NCI-H2081 (cell line): ENCODE measurements at places on chromosomes 4 and X.

GRCh38 chr4:174279433-174280155 lies 3.9 kb downstream of the FBXO8 start:
- DNase-seq: no peak

DNA sequence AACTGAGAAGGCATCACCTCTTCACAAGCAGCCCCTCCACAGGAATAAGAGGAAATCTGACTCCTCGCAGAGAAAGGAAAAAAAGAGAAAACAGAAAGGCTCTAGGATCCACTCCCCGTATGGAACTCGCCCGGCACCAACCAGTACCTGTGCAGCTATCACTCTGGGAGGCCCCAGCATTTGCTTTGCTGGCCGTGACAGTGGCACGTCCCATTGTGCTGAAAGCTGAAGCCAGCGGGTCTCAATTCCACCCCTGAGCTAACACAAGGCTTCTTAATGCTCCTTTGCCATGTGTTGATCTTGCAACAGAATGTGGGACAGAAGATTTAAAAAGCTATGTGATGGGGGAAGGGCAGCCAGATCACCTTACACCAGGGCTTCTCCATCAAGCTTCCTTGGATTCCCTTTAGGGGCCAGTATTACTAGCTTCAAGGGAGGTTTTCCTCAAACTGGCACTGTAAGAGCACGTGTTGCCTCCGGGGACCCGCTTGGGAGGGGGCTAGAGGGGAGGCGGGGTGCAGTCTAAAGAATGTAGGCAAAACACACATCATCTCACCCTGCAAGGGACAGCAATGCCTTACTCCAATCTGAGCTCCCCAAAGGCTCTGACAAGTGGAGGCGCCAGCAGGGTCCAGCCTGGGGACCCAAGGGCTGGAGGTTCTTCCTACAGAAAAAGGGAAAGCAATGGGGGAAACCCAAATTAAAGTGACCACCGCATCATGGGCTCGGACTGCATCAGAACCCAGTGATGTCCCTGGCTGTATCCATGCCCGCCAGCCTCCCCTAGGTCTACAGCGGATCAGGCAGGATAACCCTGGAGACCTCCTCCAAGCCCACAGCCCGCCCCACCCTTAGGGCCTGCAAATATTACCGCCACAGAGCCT lies 1.2 kb downstream of the USP46 start:
- DNase-seq: no peak

GRCh38 chr4:11537846-11538245 lies 109.2 kb upstream of the HS3ST1 start:
- no peak for DNase-seq

GRCh38 chr4:72314869-72315268 lies 254.2 kb downstream of the ADAMTS3 start:
- DNase-seq: no peak

DNA sequence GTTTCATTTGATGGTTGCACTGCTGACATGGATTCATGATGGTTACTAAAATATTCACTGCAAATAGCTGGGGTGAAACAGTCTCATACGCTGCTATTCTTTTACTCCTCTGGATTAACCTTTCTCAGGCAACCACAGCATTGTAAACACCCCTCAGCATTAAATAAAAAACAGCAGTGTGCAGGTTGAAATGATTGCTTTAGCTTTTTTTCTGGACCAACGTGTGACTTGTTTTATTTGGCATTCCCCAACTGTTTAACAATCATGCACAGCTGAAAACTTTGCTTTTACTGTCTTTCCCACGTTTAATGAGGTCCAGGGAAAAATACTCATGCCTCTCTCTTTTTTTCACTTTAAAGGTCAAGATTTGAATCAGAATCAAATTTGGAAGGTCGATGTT lies 490.8 kb downstream of the RAPGEF2 start:
- DNase-seq: no peak

DNA sequence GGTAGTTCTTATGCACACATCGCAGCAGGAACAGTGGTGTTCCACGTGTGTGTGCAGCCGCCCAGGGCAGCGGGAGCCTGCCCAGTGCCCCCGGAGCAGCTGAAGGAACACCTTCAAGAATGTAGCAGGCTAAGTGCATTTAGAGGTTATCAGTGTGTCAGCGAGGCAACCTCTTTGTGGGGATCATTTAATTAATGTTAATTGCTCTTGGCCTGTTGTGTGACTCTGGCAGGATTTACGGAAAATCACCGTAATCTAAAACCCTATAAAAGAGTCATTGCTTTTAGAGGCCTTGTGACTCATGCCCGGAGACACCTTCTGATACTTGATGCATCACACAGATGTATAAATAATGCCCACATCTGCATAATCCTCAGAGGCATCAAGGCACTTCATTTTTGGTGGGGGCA lies 47.3 kb upstream of the GATB start:
- no peak for DNase-seq

DNA sequence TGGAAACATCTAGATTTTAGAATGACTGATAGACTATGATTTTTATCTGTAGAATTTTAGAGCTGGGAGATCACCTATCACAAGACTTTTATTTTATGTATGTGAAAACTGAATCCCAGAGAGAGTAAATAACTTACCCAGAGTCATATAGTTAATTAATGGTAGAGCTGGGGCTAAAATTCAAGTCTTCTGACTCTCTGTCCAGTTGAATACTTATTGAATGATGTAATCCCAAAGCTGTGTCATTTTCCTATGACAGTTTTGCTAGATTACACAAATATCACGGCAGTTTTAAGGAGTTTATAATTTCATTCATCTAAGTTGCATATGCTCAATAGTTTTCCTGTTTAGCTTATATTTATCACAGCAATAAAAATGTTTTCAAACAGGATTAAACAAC lies 6.7 kb downstream of the NRK start:
- DNase-seq: no peak

DNA sequence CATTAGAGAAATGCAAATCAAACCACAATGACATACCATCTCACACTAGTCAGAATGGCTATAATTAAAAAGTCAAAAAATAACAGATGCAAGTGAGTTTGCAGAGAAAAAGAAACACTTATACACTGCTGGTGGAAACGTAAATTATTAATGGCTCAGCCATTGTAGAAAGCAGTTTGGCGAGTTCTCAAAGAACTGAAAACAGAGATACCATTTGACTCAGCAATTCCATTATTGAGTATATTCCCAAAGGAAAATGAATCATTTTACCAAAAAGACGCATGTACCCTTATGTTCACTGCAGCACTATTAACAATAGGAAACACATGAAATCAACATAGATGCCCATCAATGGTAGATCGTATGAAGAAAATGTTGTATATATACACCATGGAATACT lies 75.0 kb downstream of the NAA11 start:
- DNase-seq: no peak

- no peak for DNase-seq
Measured at GRCh38 chr4:25938787-25939186, 24.8 kb downstream of the SMIM20 start.

DNA sequence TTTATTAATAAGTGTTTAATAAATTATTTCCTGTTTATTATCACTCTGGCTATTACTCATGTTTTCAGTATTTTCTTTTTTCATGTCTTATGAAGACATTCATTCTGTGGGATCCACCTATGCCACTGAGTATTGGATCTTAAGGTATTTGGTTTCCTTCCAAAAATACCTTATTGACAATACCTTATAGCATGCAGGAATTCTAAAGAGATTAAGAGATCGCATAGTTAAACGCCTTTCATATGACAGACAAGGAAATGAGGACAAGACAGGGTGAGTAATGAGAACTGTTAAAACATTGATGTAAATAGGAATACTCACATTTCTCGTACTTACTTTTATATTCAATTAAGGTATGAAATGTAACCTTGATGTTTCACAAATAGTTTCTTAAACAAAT lies 38.2 kb upstream of the TMPRSS11B start:
- DNase-seq: no peak

DNA sequence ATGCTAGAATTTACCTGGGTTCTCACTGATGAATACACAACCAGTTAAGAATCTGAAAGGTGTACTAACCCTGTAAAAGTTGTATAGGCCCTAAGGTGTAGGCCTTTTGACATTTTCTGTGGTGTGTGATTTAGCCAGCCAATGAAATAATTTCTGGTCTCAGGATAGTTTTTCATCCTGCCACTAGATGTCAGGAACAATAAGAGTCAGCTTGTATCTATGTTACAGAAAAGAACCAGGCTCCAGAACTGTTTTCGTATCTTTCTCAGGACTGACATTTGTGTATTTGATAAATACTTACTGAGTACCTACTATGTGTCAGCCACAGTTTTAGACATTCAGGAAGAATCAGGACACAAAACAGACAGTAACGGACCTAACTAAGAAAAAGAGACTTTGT lies 673.6 kb upstream of the TENM3 start:
- peak; percentile 1 for DNase-seq

GRCh38 chr4:142861351-142861750 lies 15.2 kb upstream of the INPP4B start:
- DNase-seq: no peak

DNA sequence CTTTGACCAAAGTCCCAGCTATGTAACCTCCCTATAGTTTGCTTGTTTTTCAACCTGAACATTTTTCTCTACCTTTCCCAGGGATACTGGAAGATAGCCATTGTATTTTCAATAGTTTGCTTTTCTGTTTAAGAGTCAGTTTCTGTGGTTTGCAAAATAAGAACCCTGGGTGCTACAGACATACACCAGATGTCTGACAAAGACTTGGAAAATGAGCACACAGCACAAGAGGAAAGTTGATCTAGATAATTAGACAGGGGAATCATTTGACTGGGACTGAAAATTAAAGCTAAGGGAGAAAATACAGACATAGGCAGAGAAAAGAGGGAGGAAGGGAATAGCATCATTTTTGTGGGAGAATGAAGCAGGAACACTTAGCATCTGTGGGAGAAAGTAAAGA lies 218.3 kb upstream of the CNKSR2 start:
- DNase-seq: no peak

DNA sequence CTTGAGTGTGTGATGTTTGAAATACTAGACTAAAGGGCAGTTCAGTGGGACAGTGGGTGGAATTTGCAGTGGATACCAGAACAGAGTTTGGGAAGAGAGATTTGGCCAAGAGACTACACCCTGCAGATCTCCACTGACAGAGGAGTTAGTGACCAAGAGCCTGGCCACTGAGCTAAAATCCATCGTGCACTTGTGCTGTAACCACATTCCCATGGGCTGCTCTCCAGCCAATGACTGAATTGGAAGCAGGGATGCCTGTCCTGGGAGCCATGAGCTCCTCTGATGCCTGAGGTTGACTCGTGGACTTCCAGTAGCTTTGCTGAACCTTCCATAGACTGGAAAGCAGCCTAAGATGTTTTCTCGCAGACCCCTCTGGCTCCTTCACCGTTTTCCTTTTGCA lies 296.1 kb downstream of the TRIML1 start:
- no peak for DNase-seq

- no peak for DNase-seq
Measured at GRCh38 chrX:39214387-39215126, 413.3 kb downstream of the MID1IP1 start.

DNA sequence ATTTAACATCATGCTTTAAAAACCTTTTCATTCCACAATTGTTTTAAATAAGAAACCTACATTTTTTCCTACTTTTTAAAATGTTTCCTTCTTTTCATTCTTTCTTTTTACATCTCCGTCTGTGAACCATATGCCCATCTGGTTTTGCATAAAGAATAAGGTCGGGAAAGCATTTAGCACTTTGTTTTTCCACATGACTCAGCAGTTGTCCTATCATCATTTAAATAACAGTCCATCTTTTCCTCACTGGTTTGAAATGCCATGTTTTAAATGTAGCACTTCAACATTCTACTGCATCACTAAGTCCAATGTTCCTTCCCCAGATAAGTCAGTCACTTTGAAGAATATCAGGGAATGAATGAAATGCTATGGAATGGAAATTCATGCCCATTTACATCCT lies 128.4 kb downstream of the SH3RF1 start:
- DNase-seq: no peak
